Stimulated activated CD8-positive, alpha-beta memory T cell treated with anti-CD3 and anti-CD28 coated beads, Interleukin-4, amount 100 ng/mL, for 4 hours (primary cell): ENCODE measurements at places on chromosomes 1 and 21.
A peak's percentile ranks its signal among the peaks of the same experiment; 100 is the strongest.

GRCh38 chr1:248631354-248632008 is 3.4 kb downstream of the OR2T11 start:
- no peak for DNase-seq

DNA sequence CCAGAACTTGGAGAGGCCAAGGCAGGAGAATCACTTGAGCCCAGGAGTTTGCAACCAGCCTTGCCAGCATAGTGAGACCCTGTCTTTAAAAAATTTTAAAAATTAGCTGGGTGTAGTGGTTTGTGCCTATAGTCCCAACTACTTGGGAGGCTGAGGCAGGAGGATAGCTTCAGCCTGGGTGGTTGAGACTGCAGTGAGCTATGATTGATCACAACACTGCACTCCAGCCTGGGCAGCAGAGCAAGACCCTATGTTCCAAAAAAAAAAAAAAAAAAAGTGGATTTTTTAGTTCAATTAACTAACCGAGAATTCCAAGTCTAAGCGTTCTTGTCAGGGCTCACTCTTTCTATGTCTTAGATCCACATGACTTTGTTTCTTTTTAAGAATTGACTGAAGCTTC is 130.3 kb upstream of the NRIP1 start:
- DNase-seq = no peak

DNA sequence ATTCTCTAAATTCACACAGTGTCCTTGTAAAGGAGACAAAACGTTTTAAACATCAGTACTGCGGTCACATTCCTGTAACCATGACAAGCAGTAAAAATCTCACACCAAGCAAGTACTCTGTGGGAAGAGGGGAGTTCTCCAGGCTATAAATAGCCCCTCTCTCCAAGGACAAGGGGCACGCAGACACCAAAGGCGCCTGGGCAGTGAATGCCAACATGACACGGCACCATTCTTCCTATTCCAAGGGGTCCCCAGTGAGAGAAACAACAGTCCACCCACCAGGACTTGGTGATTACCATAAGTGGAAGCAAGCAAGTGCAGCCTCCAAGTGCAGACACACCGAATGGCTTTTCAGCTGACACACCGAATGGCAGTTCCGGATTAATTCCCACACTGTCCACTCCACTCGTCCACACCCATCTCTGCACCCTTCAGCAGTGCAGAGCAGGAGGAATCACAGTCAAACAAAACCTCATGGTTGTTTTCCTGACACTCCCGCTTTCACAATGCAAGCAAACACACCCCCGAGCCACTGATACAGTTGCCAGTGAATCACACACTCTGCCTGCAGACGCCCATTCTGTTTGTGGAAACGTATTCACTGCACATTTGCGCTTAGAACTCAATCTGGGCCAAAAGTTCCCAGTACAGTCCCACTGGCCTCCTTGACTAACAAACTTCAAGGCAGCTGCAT is 1.8 kb downstream of the PTTG1IP start:
- DNase-seq = no peak

DNA sequence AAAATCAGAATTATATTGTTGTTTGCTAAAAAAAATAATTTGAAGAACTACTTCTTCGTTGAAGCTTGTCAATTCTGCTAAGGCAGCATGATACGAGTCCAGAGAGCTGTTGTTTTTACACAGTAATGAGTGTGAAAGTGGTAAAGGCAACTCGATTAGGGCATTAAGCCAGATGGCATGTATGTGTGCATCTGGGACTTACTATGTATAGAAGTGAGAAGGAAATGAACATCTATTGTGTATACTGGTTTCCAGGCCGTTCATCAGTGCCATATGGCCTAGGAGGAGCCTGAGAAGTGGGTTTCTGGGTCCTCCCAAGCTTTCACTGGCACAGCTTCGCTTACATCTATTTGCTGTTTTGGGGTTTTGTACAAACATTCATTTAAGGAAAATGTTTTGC is 5.7 kb downstream of the CTPS1 start:
- no peak for DNase-seq

DNA sequence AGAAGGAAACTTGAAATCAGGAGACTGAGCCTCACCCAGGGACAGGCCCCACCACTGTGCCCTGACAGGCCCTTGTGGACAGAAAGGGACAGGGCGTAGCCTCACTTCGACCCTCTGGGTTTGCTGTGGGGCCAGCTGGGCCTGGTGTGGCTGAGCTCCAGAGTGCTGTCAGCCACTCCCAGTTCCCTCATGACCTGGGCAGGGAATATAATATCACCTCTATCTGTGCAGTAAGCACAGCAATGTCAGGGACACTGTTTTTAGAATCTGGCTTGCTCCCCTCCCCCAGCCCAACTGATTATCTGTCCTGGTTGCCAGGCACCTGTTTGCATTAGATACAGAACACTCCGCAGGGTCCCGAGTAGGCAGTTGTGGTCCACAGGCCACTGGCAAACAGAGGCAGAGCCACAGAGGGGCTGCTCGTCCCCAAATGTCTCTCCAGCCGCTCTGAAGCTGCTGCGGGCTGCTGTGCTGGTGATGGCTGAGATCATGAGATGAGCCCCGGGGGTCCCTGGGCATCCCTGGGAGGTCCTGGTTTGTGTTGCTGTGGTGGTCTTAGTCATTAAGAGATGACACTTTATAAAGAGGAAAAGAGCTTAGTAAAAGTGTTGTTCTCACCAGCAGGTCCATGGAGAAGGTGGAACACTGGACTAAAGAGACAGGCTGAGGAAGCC is 51.6 kb downstream of the ETS2 start:
- no peak for DNase-seq

DNA sequence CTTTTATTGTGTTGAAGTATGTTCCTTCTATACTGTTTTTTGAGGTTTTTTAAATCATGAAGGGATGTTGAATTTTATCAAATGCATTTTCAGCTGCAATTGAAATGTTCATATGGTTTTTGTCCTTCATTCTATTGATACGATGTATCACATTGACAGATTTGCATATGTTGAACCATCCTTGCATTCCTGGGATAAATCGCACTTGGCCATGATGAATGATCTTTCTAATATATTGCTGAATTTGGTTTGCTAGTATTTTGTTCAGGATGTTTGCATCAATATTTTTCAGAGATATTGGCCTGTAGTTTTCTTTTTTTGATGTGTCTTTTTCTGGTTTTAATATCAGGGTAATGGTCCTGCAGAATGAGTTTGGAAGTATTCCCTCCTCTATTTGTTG is 214.0 kb downstream of the LMO4 start:
- DNase-seq = no peak

DNA sequence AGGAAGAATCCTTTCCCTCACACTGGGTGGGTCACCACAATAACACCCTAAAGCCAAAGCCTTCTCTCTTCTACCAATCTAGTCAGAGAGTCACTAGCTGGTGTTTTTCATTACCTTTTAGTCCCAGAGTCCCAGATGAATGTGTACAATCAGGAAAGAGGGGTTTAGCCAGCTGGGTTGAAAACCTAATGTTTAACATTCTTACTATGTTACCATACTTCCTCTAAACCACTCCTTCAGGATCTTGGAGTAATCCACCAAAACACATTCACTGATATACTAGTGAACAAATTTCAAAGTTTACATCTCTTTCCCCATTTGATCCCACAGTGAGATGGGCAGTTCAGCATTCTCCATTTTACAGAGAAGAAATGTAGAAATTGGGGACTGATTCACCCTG is 9.7 kb downstream of the LPAR3 start:
- no peak for DNase-seq

DNA sequence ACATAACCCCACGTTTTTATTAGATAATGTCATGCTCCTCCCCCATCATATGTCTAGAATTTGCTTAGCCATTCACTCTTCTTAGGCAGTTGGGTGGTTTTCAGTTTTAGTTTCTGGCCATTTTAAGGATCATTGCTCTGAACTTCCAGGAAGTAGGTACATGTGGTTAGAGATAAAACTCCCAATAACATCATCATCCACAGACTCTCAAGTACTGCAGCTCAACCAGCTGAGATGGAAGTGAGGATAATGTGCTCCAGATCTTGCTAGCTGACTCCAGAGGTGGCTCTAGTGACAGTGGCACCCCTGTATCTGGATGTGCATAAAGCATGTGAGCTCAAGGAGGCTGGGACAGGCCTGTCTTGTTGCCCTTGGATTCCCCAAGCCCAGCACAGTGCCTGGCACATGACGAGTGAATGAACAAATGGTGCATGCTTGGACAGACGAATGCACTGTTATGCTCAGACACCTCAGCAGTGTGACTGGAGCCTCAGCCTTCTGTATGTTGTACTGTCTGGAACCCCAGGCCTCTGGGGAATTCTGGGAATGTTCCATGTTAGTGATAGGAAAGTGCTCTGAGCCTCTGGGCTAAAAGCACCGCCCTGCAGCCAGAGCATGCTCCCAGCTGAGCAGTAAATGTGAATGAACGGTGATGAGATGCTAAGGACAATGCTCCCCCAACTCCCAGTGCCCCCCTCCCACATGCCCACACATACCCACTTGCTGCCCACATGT is 16.4 kb upstream of the KCNN3 start:
- no peak for DNase-seq

DNA sequence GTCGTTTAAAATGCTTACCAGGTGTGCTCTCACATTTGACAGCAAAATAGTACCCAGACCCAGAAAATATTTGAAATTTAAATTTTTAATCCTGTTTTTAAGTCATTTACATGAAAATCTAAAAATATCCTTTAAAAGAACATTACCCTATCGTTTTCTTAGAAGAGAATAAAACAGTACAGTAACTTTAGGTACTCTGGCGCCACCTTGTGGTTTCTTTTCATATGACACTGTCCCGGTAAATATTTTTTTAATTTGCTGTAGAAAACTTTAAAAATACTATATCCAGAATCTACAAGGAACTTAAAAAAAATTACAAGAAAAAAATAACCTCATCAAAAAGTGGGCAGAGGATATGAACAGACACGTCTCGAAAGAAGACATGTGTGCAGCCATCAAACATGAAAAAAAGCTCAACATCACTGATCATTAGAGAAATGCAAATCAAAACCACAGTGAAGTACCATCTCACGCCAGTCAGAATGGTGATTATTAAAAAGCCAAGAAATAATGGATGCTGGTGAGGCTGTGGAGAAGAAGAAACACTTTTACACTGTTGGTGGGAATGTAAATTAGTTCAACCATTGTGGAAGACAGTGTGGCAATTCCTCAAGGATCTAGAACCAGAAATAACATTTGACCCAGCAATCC is 129.2 kb downstream of the RGS21 start:
- peak; percentile 5 for DNase-seq

DNA sequence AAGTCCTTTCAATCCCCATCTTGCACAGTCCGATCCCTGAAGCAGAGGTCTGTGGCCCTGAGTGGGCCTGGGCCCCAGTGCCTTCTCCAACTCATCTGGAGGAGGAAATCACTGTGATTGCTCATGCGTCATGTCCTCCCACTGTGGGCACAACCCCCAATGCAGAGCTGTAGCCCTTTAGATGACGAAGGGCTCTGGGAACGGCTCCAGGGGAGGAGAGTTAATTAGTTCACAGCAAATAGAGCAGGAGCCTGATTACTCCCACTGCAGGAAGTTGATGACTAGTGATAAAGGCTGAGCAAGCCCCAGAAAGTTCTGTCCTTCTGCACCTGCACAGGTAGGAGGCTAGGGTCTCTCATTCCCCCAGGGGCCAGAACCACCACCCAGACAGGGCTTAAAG is 111.5 kb downstream of the CCDC185 start:
- no peak for DNase-seq

DNA sequence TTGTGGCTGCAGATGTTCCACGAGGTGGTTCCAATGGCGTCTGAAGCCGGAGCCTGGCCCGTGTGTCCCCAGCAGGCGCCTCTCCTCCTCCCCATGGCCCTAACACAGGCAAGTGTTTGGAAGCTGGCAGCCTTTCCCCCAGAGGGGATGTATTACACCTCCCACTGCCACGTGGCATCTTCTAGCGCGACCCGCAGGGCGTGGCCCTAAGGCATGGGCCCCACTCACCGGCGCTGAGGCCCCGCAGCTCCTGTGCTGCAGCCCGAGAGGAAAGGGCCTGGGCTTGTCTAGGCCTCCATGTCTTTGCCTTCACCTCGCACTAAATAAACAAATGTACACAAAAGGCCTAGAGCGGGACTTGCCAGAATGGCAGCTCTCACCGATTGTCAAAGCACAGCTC is 37.9 kb downstream of the SLC66A1 start:
- DNase-seq = no peak

GRCh38 chr1:33895396-33895795 is 31.5 kb downstream of the HMGB4 start:
- DNase-seq = no peak

DNA sequence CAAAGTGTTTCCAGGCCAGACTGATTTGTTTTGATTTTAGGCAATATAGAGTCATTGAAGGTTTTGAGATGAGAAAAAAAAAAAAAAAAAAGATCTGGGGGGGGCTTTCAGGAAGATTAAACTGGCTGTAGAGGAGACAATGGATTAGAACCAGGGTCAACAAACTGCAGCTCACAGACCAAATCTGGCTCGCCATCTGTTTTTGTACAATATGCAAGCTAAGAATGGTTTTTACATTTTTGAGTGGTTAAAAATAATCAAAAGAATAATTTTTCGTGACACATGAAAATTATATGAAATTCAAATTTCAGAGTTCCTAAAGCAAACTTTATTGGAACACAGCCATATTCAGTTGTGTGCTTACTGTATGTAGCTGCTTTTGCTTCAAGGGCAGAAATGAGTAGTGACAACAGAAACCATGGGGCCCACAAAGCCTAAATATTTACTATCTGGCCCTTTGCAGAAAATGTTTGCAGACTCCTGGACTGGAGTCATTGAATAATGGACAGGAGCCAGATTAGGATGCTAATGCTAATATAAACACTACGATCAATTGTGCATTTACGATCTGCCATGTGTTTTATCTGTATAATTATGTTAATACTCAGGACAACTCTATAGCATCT is 375.7 kb upstream of the DAB1 start:
- DNase-seq = no peak

DNA sequence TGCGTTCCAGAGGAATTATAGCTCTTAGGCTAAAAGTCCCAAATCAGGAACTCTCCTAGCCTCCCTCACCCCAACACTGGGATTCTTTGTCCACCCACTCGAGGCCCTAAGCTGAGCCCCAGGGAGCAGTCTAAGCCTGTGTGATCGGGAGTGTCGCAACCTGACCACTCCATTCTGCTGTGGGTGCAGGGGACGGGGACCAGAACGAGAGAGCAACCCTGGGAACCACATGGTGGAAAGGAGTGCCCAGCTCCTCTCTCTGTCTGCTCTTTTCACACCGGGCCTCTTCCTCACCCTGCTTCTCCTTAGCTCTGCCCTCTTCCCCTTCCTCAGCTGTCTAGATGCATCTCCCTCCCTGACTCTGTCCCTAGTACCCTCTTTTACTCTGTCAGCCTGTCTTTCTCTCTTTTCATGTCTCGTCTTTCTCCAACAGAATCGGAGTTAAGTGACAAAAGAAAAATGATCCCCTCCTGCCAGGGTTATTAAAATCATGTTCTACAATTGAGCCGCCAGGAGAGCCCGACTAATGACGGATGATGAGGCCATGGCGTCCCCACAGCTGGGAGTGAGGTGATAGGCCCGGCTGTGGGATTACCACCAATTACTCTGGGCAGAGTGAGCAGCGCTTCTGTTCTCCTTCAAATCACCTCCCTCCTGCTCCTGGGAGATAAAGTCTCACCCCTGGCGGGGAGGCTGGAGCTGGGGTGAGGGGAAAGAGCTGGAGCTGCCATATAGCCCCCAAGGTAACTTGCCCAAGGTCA is 34.5 kb upstream of the CSF3R start:
- DNase-seq = no peak

GRCh38 chr1:1176931-1177330 is 3.3 kb downstream of the TTLL10 start:
- DNase-seq = no peak
